ENCODE measurements at places on chromosomes 11 and 22. TPM values are rescaled to one million over a fixed set of nuclear protein-coding genes. Genes with fewer than 3 reads are reported as not detected.

SLC25A1 gene
- 47.9 TPM for total RNA-seq

GATD1 gene
- 51.9 TPM for total RNA-seq

KRTAP5-2 gene
- not detected for total RNA-seq

MOV10L1 gene
- total RNA-seq = 0.23 TPM

RAB38 gene
- 20.4 TPM for total RNA-seq

NXPE4 gene
- not detected for total RNA-seq

DDI1 gene
- not detected for total RNA-seq

TMEM132A gene
- total RNA-seq = 1.3 TPM

SYT8 gene
- not detected for total RNA-seq

FREY1 gene
- 0.80 TPM for total RNA-seq

SULT4A1 gene
- not detected for total RNA-seq

All from activated naive CD8-positive, alpha-beta T cell treated with anti-CD3 and anti-CD28 coated beads for 36 hours (primary cell).